ENCODE measurements at places on chromosomes 5 and 9. TPM values are rescaled to one million over a fixed set of nuclear protein-coding genes. Genes with fewer than 3 reads are reported as not detected.

- peaks cover 3% of the 10 kb centered on the region for H3K4me1 ChIP-seq
- peaks cover 3% of the 10 kb centered on the region for H3K27me3 ChIP-seq
- DNase-seq = no peak
Observed at GRCh38 chr9:27472195-27472594, 51.9 kb upstream of the IFNK start.

Gene RAD1
- total RNA-seq = 40.7 TPM

DNA sequence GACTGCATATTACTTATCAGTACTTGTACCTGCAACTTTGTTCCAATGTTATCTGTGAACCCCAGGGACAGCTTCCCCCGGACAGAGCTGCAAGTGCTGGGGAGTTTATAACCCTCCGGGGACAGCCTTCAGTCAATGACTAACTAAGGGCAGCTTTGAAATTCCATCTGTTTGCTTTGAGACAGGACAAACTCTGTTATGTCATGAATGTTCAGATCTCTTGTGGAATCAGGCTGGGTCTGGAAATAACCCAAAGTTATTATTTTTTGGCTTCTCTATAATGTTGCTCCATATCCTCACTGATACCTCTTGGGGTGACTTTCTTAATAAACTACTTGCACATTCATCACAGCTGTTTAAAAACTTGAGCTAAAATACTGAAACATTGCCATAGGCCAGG is 617.5 kb upstream of the TLE4 start:
- H3K4me3 ChIP-seq = no peak overlapping the region
- H3K4me1 ChIP-seq = no peaks in the 10 kb centered on the region
- H3K36me3 ChIP-seq = no peaks in the 10 kb centered on the region
- no peak for DNase-seq

Gene ICE1
- total RNA-seq = 20.6 TPM

GRCh38 chr5:25863811-25864210 is 1174.6 kb downstream of the CDH9 start:
- H3K4me3 ChIP-seq = no peak overlapping the region
- H3K27ac ChIP-seq = no peak overlapping the region
- no peaks in the 10 kb centered on the region for H3K4me1 ChIP-seq
- no peaks in the 10 kb centered on the region for H3K27me3 ChIP-seq

Gene PCDHAC1
- not detected for total RNA-seq

DNA sequence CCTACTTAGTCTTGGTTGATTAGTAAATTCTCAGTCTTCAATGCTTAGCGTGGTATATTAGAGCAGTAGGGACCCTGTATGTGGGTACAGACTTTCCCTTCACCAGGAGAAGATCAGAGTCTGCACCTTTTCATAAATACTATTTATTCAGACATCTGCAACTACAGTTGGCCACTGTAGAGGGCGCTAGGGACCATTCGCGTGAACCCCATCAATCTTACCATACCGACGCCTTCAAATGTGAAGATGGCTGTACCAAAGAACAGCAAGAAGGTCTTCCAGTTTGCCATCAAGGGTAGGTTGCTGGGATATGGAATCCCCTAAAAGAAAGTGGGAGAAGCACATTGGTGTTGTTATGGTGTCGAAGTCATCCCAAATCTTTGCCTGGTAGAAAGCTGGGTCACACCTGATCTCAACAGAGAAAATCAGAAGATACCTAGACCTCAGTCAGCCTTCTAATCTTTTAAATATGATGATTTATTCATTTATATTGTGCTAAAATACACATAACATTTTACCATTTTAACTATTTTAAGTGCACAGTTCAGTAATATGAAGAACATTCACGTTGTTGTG is 19.1 kb downstream of the SLC36A3 start:
- H3K4me3 ChIP-seq = no peak overlapping the region
- H3K27me3 ChIP-seq = no peaks in the 10 kb centered on the region
- peak; percentile 30 for DNase-seq
- H3K36me3 ChIP-seq = no peaks in the 10 kb centered on the region

Gene SPATA9
- total RNA-seq = not detected

Gene BARHL1
- total RNA-seq = not detected

- no peaks in the 10 kb centered on the region for H3K27me3 ChIP-seq
- H3K4me1 ChIP-seq = no peaks in the 10 kb centered on the region
- no peaks in the 10 kb centered on the region for H3K36me3 ChIP-seq
- DNase-seq = no peak
- H3K4me3 ChIP-seq = no peak overlapping the region
- H3K27ac ChIP-seq = no peak overlapping the region
Observed at GRCh38 chr5:13913962-13914361, 30.5 kb downstream of the DNAH5 start.

DNA sequence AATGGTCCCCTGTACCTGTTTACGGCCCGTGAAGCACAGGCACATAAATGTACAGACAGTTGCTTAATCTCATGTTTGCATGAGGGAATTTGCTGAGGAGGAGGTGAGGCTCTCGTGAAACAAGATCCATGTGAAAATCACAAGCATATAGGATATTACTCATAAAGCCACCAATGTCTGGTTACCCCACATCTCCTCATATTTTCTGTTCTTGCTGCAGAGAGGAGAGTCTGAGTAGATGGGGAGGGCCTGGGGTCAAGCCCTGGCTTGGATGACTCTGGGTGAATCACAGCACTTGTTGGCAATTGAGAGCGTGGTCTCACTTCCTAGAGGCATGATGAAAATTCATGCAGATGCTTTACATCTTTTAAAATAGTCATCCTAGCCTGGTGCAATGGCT is 975 bp downstream of the AGXT2 start:
- no peaks in the 10 kb centered on the region for H3K4me1 ChIP-seq
- no peaks in the 10 kb centered on the region for H3K36me3 ChIP-seq
- peaks cover 20% of the 10 kb centered on the region for H3K27me3 ChIP-seq
- DNase-seq = no peak
- H3K4me3 ChIP-seq = no peak overlapping the region

Measured in activated naive CD4-positive, alpha-beta T cell treated with anti-CD3 and anti-CD28 coated beads for 36 hours (primary cell).